ENCODE measurements at places on chromosomes 7 and 10.

DNA sequence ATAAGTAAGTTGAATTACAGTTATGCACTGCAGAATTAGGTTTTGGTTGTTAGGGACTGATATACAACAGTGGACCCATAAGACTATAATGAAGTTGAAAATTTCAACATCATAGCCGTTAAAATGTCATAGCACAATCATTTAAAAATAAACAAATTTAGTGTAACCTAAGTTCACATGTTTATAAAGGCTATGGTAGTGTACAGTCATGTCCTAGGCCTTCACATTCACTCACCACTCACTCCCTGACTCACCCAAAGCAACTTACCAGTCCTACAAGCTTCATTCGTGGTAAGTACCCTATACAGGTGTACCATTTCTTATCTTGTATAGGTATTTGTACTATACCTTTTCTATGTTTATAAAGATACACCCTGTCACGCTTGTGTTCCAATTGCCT lies 113.7 kb downstream of the RAB11FIP2 start:
- DNase-seq: no peak

DNA sequence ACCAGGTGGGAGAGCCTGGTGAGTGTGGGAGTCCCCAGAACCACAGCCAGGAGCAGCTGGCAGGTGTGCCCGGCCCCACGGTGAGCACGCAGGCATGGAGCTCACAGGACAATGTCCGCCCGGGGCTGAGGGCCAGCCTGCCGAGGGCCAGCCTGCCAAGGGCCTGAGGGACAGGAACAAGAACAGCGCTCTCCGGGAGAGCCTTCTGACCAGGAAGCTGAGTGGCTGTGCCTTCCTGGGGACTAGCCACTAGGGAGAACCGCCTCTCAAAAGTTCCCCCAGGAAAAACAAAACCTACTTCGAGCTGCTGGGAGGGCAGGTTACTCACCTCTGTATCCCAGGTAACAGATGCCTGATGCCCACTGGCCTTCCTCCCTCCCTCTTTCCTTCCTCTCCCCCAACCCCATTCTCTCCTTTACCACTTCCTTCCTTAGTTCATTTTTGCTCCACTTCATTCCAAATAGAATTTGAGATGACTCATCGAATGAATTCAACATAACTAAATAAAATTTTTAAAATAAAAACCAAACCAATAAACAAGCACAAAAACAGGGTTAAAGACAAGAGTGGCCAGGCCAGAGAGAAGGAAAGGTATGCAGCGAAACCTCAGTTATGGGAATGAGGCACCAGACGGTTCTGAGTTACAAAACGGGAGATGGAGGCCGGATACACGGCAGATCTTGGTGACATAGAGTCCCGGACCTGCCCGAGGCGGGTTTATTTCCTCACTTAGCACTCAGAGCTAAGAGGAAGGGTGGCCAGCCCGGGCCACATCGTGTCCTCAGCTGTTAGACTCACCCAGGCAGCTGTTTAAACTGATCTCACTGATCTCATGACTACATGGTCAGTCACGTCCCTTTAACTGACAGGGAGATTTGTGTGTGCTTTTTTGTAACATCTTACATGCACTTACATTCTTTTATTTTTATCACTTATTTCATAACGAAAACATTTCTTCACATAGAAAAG lies 128.5 kb downstream of the TNS3 start:
- DNase-seq: no peak

GRCh38 chr10:93630625-93631557 lies 18.6 kb downstream of the PDE6C start:
- DNase-seq: no peak

GRCh38 chr7:7103343-7104313 lies 78.7 kb upstream of the C1GALT1 start:
- DNase-seq: peak; percentile 53

- DNase-seq: no peak
Measured at GRCh38 chr7:21754963-21755362, 190.7 kb downstream of the CDCA7L start.

DNA sequence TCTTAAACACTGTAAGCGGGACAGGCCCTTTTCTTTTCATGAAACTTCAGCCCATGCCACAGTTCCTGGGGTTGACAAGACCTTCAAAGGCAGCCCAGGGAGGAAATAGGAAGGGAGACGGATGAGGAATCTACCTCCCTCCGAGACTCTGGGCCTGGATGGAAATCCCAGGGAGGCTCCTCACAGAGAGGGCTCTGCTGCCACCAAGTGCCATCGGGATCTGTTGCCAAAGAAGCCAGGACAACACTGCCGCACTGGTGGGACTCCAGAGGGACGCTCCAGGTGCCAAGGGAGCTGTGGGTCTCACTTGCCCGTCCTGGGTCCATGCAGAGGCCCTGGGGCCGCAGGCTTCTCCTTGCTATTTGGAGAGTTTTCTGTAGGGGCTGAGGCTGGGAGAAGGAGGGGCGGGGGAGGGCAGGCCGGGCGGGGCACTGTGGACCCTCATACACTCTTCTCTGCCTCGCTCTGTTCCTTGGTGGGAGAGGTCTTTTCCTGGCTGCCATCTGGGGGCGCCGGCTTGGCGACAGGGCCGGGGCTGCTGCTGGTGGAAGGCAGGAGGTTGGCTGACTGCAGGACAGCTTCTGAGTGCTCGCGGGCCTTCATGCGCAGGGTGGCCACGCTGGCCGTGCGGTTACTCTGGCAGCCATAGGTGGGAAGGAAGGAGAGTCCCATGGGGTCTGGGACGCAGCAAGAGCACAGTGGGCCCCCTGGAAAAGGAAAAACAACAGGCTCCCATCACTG lies 30.0 kb downstream of the DRGX start:
- no peak for DNase-seq

DNA sequence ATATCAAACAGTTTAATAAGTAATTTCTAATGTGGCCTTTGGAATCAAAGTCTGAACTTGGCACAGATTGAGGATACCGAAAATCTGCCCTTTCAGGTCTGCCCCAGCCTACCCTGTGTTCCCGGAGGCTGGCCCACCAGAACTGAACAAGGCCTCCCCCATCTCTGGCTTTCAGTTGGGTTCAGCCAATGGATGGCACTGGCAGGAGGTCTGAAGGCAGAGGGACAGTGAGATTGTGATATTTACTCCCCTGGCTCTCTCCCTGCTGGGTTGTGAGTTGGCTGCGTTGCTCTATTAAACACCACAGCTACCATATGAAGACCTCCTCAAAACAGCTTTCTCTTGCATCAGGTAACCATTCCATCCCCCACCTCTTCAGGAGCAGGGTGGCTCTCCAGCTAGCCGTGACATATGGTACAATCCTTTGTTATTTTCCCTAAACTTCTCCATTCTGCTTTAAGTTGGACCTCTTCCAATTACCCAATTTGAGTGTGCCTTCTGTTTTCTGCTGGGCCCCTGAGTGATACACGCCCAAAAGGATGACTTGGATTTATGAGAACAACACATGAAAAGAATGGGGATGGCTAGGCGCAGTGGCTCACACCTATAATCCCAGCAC lies 28.1 kb downstream of the DNMBP start:
- no peak for DNase-seq

DNA sequence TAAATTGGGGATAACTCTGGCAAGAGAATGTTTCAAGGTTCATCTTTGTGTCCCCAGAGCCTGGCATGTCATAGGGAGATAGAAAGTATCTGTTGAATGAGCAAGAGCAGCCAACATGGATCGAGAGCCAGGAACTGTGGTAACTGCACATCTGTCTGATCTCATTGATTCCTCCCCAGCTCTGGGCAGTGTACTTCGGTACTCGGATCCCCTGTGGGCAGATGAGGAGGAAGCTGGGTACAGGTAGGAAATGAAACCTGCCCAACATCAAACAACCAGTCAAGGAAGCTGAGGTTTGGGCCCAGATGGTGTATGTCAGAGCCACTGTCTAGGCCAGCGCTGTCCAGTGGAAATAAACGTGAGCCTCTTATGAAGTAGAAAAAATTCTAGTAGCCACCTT lies 76.4 kb downstream of the GRK5 start:
- peak; percentile 33 for DNase-seq

GRCh38 chr10:131683281-131683861 lies 217.4 kb upstream of the PPP2R2D start:
- no peak for DNase-seq

DNA sequence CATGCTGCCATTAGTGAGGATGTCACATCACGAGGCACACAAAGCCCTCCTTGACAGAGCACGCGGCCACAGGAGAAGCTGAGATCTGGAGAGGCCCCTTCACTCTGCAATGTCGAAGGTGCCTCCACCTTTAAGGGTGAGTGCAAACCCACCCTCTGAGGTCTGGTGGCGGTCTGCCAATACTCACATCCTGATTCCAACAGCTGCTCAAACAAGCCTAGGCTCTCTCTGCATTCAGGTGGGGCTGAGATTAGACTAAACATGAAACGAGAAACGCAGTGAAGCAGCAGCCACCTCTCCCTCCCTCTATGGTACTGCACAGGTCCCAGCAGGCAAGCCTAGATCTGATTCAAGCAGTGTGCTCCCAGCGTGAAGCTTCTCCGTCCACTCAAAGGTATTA lies 151.8 kb downstream of the TCERG1L start:
- no peak for DNase-seq

GRCh38 chr7:17134786-17135185 lies 163.7 kb upstream of the AHR start:
- peak; percentile 87 for DNase-seq

DNA sequence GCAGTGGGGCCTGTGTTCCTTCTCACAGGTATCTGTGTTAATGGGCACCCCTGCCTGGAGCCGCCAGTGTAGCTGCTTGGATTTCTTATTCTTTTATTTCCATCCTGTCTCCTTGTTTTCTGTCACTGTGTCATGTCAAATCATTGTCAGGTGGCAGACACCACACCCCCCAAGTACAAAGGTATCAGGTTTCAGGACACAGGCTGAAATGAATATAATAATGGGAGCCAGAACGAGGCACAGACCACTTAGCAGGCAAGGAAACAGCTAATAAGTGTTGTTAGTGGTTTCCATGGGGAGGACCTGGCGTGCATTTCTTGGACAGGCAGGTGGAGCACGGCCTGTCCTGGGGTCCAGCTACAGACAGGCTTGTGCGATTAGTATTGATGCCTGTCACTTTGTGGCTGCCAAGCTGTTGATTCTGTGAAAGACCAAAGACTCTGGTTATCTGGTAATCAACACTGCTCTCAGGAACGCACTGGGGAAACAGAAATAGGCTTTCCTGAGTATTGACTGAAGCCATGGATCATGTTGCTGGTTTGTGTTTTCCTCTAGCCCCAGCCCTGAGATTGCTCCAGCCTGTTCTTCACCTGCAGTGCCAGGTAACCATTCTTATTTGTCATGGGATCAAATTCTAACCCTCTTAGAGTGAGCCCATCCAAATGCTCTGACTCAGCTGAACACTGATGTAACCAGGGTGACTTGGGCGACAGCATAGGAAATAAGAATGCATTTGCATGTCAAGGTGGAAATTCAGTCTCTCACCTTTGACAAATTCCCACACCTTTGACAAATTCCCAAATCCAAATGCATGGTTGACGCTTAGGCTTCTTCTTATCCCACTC lies 1002.0 kb downstream of the LRMDA start:
- no peak for DNase-seq

GRCh38 chr7:89809291-89809690 lies 345.0 kb upstream of the STEAP1 start:
- no peak for DNase-seq

- peak; percentile 49 for DNase-seq
Measured at GRCh38 chr7:24757353-24758275, at the start of gene GSDME. Gene GSDME, minus strand, starts transcription at chr7:24757464. Its CDS starts 7,690 bp downstream, at chr7:24749774.

DNA sequence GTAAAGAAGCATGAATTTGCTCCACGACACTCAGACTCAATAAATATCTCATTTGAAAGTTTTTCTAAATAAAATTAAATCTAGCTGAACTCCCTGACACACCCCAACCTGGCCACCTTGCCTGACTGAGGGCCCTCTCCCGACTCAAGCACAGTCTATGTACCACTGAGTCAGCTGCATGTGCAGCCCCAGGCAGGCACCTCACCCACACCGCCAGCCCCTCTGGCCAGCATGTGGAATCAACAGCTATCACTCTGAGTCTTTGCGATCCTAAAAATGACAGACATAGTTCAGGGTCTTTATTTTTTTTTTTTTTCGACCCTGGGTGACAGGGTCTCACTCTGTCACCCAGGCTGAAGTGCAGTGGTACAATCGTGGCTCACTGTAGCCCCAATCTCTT lies 35.2 kb downstream of the OAT start:
- no peak for DNase-seq

DNA sequence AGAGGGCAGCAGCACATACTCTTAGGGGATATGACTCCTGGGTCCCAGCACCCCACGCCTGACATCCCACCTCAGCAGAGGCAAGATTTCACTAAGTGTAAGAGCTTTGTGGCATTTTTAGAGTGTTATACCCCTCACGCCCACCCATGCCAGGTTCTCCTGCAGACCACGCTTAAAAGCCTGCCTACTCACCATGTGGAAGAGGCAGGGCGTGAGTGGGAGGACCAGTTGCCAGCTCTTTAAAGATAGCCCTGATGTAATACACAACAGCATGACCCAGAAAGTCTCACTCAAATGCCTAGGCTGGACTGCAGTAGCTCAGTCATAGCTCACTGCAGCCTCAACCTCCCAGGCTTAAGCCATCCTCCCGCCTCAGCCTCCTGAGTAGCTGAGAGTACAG lies 44.4 kb upstream of the CELF2 start:
- no peak for DNase-seq

GRCh38 chr10:114962441-114962840 lies 24.4 kb downstream of the TRUB1 start:
- no peak for DNase-seq

GRCh38 chr7:92678291-92678920 lies 88.2 kb upstream of the FAM133B start:
- no peak for DNase-seq

GRCh38 chr10:123393170-123393569 lies 239.0 kb downstream of the BUB3 start:
- DNase-seq: no peak

GRCh38 chr10:106863549-106863948 lies 301.0 kb downstream of the SORCS1 start:
- DNase-seq: no peak

GRCh38 chr7:18455606-18456005 lies 39.9 kb upstream of the HDAC9 start:
- DNase-seq: no peak

DNA sequence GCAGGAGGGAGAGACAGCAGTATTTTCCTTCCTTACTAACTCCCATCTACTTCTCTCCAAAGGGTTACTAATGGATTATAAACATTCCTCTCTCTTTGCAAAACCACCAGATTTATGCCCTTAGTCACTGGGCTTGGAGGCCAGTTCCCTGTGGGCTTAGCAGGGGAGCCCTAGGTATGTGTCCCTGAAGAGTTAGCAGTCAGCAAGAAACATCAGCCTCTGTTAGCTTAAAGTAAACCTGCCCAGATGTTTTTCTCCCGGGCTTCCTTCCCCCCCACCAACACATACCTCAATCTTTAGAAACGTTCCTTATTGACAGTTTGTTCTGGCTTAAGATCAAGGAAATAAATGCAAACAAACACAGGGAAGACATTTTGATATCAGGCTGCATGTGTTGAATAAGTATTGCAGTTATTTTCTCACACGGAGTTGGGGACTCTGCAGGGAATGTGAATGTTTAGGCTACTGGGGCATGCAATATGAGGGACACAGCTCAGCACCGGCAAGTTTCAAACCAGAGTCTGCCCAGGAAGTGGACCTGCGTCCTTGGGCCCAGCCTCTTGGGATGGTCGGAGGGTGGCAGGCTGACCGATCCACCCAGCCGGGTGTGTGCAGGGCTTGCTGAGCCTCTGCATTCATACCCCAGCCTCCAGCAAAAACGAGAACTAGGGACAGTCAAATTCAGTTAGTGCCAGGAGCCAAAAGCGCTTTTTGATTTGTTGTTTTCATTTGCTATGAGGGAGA lies 252.0 kb upstream of the GRB10 start:
- no peak for DNase-seq

GRCh38 chr7:29443552-29443951 lies 120.1 kb upstream of the PRR15 start:
- no peak for DNase-seq
